HT1080 (cell line): ENCODE measurements at places on chromosomes 2 and 18.

DNA sequence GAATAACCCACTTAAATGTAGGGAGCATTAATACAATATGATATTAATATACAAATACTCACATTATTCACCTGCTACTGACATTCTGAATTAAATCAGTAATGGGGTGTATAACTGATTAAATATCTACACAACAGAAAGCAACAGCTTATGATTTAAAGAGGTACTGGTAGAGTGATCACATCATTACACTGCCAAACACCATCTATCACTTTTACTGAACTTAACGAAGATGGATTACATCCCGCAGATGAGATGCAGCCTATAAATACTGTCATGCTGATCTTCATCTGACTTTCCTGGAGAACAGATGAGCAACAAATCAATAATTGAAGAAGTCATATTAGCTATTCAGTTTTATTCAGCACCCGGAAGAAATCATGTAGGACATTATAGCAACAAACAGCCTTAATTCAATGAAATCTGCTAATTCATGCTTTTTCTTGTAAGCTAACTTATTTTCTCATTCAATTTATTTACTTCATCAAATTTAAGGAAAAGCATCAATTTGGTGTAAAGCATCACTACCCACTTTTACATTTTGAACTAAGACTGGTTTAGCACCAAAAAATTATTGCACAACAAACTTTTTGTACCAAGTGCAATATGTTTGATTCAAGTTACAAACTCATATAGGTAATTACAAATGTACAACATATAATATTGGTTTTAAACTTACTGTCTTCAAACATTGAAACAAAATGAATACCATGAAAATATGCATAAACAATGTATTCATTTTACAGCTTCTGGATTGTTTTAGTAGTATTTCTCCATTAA, 1509.0 kb downstream of the LRP1B start:
- DNase-seq = no peak

GRCh38 chr2:173058673-173059072, 17.0 kb upstream of the MAP3K20 start:
- DNase-seq = peak; percentile 12

- no peak for DNase-seq
These were observed 101.0 kb downstream of the BCL2L11 start for GRCh38 chr2:111221701-111222100.

- DNase-seq = peak; percentile 8
These were observed 458.0 kb downstream of the CPS1 start for GRCh38 chr2:211014376-211014775.
